ENCODE measurements at places on chromosomes 12 and 14. TPM values are rescaled to one million over a fixed set of nuclear protein-coding genes. Genes with fewer than 3 reads are reported as not detected.

Gene NR1H4
- total RNA-seq, result 0.37 TPM

Gene OTX2
- not detected for total RNA-seq

Gene ANKRD33
- total RNA-seq, result not detected

Gene GMFB
- 79.5 TPM for total RNA-seq

Gene DEPDC4
- total RNA-seq, result 0.71 TPM

Gene ESRRB
- not detected for total RNA-seq

Gene KERA
- not detected for total RNA-seq

Gene RFX4
- not detected for total RNA-seq

Gene SELPLG
- 0.85 TPM for total RNA-seq

Gene MYO1H
- total RNA-seq, result not detected

Gene FERMT2
- total RNA-seq, result 118 TPM

Gene NAV3
- 42.1 TPM for total RNA-seq

Gene MANSC4
- not detected for total RNA-seq

Gene TMCC3
- 0.71 TPM for total RNA-seq

Gene DCN
- total RNA-seq, result 1,181 TPM

Gene IL22
- total RNA-seq, result not detected

Gene SERPINA9
- total RNA-seq, result not detected

Gene MIP
- total RNA-seq, result not detected

Gene LRP1-AS
- not detected for total RNA-seq

Gene ENDOU
- total RNA-seq, result not detected

Gene PAPLN
- 1.8 TPM for total RNA-seq

Gene MAP3K9
- total RNA-seq, result 0.14 TPM

Gene CNIH1
- 172 TPM for total RNA-seq

Gene LIN7A
- total RNA-seq, result 12.7 TPM

Gene KLRB1
- not detected for total RNA-seq

Gene HDAC7
- 19.6 TPM for total RNA-seq

Gene SSTR1
- total RNA-seq, result 3.0 TPM

Gene PRB2
- total RNA-seq, result not detected

Gene ZDHHC22
- total RNA-seq, result not detected

Gene CLMN
- 1.9 TPM for total RNA-seq

Gene NINJ2
- total RNA-seq, result 3.1 TPM

Gene JAG2
- 0.57 TPM for total RNA-seq

Gene BIN2
- total RNA-seq, result not detected

Gene SMCO3
- 0.92 TPM for total RNA-seq

Gene TESPA1
- total RNA-seq, result not detected

Gene PRH2
- 0.18 TPM for total RNA-seq

Gene HOXC4
- 0.09 TPM for total RNA-seq

Gene CMA1
- total RNA-seq, result not detected

Gene ITGB7
- total RNA-seq, result 0.37 TPM

Gene SIX6
- total RNA-seq, result not detected

Gene XRCC3
- total RNA-seq, result 3.7 TPM

Gene SMARCC2
- 47.7 TPM for total RNA-seq

Gene SLC4A8
- total RNA-seq, result 0.28 TPM

Gene SOX5
- 6.1 TPM for total RNA-seq

Gene RASSF3
- total RNA-seq, result 11.1 TPM

Gene KRT86
- 0.14 TPM for total RNA-seq

Gene CRIP1
- total RNA-seq, result 3.3 TPM

Gene BICDL1
- not detected for total RNA-seq

Gene CLEC7A
- 0.14 TPM for total RNA-seq

Gene C12orf54
- not detected for total RNA-seq

Gene SLC25A21
- 0.57 TPM for total RNA-seq

Gene CEBPE
- total RNA-seq, result not detected

Gene CYP46A1
- total RNA-seq, result under 0.01 TPM

Gene RNU7-1
- total RNA-seq, result not detected

Gene ARHGEF25
- 22.3 TPM for total RNA-seq

Data from smooth muscle cell of bladder (primary cell).